Stimulated activated CD4-positive, alpha-beta T cell treated with anti-CD3 and anti-CD28 coated beads, Interleukin-1b, Interleukin-23, amount 100 ng/mL, for 24 hours (primary cell): ENCODE measurements at places on chromosomes 3 and 15.

- DNase-seq, result peak; percentile 84
These were observed 492 bp downstream of the MORF4L1 start for GRCh38 chr15:78872972-78873792.

DNA sequence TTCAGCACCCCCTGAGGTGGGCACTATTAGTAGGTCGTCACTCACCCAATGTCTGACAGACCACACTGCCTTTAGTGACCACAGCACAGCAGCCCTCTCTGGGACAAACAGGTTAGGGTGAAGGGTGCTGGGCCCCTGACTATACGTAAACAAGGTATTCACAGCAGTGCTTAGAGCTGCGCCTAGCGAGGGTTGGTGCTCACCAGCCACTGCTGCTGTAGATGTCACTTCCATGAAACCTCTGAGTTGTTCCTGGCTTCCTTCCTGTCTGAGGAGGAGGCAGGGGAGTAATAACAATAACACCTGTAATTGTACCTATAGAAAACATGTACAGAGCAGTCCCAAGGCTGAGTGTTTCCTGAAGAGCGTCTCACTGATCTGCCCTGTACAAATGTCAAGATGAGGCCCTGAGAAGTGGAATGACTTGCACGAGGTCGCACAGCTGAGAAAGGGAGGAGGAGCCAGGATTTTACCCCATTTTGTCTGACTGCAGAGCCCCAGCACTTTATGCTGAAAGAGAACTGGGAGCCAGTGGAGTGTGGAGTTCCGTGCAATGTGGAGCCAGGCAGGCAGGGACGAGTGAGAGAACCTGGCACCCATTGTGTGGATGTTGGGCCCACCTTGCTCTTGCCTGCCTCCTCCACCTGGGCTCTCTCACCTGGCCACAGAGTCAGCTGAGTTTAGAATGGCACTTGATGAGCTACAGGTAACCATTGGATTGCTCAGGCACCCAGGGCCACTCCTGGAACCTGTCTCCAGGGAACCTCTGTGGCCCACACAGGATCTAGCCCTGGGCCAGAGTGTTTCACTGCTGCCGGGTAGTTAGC lies 93.8 kb downstream of the DNAJB8 start:
- DNase-seq, result no peak

GRCh38 chr3:9098716-9099675 lies 135.7 kb upstream of the RAD18 start:
- DNase-seq, result no peak

DNA sequence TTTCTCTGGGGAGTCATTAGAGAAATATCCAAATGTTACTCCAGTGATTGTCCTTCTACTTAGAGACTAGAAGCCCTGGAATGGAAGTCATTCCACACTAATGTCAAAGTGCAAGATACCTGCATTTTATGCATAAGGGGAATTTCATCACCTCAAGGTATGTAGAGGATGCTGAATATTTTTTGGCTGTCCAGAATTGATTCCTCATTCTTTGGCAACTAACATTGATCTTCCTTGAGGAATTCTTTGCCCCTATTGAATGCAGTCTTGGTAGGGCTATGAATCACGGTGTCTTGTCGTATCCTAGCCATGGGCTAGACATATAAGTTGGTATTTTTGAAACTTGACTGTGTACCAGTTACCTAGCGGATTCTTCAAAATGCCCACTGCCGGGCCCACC lies 271.1 kb downstream of the CNTN3 start:
- DNase-seq, result no peak

GRCh38 chr3:57279685-57280084 lies 12.8 kb downstream of the ASB14 start:
- DNase-seq, result no peak

DNA sequence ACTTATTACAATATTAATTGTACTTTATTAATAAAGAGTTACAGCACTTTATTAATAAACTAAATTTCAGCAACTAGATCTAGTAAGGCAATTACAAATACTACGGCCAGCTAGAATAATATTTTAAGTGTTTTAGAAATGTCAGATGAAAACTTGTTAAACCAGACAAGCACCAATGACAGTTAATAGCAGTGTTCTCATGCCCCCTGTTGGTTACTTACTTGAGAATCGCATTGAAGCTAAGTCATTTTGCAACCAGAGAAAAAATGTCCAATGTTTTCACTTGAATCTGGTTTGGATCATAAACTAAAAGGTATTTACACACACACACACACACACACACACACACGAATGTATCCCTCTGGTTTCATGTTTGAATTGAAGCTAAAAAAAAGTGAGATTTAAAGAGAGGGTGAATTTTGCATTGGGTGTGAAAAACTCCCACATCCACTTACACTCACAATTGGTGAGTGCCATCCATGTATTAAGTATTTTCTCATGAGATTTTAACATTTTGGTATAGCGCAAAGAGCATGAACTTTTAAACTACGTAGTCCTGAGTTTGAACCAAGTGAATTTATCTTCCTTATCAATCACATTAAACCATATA lies 347.7 kb downstream of the ZBBX start:
- no peak for DNase-seq

DNA sequence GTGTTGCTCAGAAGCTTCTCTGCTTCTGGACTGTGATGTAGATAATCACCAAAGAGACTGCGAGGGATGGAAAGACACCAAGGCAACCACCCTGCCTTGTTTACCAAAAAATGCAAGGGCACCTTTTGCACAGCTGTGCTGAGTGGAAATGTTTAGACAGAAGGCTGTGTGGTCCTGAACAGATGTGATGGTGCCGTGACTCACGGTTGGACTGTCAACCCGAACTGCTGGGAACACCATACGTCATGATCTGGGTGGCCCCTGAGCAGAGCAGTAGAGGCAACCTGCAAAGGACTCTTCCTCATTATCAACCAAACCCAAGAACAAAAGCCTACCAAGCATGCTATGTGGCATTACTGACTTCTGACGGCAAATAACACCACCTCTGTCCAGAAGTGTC lies 61.3 kb upstream of the LPP start:
- no peak for DNase-seq

DNA sequence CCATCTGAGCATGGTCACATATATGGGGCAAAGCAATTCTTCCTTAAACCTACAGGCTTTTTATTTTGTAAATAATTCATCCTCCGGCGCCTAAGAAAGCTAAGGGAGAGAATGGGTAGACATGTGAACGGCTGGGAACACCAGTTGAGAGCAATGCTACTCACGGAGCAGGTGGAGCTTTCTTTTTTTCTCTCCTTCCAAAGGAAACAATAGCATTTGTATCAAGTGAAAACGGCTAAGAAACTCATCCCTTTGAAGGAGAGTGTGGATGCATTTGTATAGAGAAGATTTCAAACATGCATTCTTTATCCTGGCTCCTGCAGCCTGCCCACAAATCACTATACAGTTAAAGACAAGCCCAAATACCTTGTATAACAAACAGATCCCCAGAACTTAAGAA lies 637.8 kb downstream of the MAGI1 start:
- no peak for DNase-seq

DNA sequence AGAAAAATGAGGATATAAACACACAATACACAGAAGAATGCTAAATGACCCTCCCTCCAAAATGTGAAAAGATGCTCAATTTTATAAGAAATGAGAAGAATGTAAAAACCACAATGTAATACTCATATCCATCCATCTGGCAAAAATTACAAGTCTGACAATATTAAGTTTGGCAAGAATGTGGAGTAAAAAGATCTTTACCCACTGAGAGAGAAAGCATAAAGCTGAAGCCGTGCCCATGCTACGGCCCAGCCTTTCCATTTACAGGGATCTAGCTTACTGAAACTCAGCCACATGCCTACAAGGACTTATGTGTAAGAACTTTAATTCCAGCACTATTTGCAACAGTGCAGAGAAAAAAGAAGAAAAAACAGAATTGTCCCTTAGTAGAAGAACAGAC lies 42.9 kb downstream of the ATP13A3 start:
- no peak for DNase-seq

- DNase-seq, result no peak
These were observed 28.5 kb downstream of the SELENOT start for GRCh38 chr3:150631515-150632221.

- DNase-seq, result no peak
These were observed 67.9 kb downstream of the UNC13C start for GRCh38 chr15:54046093-54046492.

DNA sequence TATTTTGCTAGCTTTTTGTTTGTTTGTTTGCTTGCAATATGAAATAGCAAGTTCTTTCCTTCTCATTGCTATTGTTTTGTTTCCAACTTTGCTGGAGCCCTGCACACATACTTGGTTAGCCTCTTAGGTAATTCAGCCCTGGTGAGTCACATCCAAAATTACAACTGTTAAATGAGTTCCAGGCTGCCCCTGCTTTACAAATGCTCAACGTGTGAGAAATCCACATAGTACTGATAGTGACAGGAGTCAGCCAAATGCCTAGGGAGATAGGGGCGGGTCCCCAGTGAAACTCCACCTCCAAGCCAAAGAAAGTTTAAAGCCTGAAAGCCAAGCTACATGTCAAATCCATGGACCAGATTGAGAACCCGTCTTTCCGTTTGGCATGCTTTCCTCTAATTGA lies 81.3 kb upstream of the RNF7 start:
- DNase-seq, result no peak

DNA sequence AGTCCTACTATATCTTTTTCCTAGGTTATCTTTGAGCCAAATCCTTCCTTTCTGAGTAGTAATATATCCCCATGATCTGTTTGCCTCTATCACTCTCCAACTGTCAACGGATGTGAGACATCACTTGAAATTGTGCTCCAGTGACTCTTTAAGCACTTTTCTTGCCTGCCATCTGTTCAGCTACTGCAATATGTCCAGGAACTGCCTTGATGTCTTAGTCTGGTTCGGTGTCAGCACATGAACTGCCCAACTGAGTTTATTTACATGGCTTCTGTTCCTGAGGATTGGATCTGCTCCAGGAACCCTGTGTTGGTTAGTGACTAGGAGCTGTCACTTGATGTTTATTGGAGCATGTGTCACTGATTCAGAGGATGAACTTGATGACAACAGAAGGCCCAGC lies 116.5 kb downstream of the SLC9A9 start:
- no peak for DNase-seq

- DNase-seq, result no peak
These were observed 323.0 kb upstream of the UMPS start for GRCh38 chr3:124407260-124407659.

DNA sequence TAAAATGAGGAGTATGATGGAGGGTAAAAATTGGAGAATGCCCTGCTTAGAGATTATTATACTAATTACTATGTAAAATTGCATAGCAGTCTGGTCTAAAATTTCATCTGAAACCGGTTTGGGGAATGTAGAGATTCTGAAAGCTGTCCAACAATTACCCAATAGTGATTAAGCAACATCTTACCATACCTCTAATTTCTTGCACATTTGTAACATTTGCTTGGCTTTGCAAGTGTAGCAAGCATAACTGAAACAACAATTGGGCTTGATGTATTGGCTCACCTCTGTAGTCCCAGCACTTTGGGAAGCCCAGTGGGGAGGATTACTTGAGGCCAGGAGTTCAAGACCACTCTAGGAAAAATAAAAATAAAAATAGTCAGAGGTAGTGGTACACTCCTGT lies 17.4 kb downstream of the AADACL2 start:
- no peak for DNase-seq

GRCh38 chr3:177251755-177252154 lies 54.5 kb upstream of the TBL1XR1 start:
- DNase-seq, result no peak

- DNase-seq, result no peak
These were observed 18.9 kb downstream of the CDCP1 start for GRCh38 chr3:45127130-45127822.

- no peak for DNase-seq
These were observed 30.4 kb upstream of the RARRES1 start for GRCh38 chr3:158762701-158763100.

DNA sequence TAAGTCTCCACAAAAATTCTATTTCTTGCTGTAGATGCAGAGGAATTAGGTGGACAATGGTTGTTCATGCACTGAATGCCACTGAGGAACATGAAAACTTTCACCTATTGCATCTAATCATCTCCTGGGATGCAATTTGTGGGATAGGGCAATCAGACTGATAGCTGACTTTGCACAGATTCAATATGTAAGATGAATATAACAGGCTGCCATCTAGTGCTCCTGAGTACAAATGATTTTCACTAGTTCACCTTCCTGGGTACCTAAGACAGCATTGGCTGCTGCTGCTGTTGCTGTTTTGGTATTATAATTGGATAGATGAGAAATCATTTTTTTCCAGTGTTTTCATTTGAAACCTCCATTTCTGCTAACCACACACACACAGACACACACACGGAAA lies 19.7 kb downstream of the TIMMDC1 start:
- no peak for DNase-seq

DNA sequence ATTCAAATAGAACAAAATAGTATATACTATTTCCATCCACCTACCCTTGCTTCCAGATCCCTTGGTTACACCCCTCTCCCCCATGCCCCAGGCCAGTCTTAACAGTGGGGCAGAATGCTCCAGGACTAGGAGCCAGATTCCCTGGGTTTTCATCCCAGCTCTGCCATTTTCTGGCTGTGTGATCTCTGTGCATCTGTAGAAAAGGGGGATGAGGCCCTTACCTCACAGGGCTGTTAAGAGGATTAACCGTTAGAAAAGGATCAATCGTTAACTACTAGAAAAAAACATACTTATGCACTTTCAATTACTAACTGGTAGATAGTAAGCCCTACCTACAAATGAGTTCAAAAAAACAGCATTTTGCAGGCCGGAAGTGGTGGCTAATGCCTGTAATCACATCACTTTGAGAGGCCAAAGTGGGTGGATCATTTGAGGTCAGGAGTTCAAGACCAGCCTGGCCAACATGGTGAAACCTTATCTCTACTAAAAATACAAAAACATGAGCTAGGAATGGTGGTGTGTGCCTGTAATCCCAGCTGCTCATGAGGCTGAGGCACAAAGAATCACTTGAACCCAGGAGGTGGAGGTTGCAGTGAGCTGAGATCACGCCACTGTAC lies 11.7 kb downstream of the EBLN2 start:
- no peak for DNase-seq

DNA sequence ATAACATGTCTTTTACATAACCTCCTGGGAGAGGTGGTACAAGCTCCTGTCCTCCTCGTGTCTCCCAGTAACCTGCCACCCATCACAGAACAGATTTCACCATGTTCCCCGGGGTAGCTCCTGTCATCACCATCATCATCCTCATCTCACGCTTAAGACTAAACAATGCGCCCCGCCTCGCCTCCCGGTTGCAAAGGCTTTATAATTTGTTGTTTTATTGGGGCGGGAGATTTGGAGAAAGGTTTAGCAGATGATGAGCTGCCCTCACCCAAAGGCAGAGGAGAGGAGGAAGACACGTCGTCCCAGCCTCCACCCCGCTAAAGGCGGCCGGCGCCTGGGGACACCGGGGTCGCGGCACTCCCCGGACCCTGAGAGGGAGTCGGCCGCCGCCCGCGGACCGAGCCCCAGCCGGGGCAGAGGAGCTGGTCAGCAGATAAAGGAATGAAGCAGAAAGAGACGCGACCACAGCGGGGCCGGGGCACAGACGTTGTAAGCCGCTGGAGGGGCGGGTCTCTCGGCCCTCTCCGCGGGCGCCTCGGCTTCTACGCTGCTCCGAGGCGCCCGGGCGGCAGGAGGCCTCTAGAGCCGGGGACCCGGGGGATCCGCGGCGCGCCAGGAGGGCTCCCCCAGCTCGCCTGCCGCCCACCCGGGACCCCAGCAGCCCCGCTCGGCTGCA lies 589 bp downstream of the HERC1 start:
- DNase-seq, result no peak

GRCh38 chr3:16936233-16936632 lies 51.5 kb downstream of the PLCL2 start:
- no peak for DNase-seq

- no peak for DNase-seq
These were observed 236.1 kb downstream of the ADAMTSL3 start for GRCh38 chr15:83889995-83890394.

- DNase-seq, result peak; percentile 25
These were observed 961.0 kb upstream of the CFAP20DC start for GRCh38 chr3:60010781-60011180.
